ENCODE measurements at places on chromosomes 6 and 20.

- no peak for DNase-seq
Observed at GRCh38 chr6:168155821-168156741, 77.1 kb upstream of the FRMD1 start.

GRCh38 chr20:59055302-59055701, 12.7 kb upstream of the PRELID3B start:
- peak; percentile 11 for DNase-seq

GRCh38 chr20:36736451-36737182, 9.3 kb downstream of the NDRG3 start:
- no peak for DNase-seq

GRCh38 chr6:122495612-122496011, 24.0 kb upstream of the SERINC1 start:
- no peak for DNase-seq

All from COR-L47 (cell line).